ENCODE measurements at places on chromosomes 12 and 14.

DNA sequence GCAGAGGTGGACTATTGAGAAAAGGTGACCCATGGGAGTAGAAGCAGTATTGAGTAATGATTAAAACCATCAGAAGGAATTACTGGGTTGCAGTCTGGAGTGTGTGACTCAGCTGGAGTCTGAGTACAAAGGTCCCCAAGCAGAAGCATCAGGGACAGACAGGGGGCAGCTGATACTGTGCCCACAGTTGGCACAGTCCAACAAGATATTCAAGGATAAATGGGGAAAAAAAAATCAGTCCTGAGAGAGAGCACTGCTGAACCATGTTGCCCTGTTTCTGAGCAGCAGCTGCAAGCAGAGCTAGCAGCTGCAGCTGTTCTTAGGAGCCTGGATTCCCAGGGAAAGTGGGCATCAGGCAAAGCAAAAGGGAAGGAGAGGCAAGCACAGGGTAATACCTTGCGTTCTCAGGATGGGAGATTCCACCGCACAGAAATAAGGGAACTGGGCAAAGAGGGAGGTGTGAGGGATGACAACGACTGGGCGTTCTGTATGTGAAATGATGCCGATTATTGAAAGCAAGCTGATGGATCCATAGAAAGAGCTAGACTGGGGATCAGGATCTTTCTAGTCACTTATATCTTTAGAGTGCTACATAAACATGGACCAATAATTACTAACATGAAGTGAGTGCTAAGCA lies 17.7 kb downstream of the NEUROD4 start:
- no peak for DNase-seq

DNA sequence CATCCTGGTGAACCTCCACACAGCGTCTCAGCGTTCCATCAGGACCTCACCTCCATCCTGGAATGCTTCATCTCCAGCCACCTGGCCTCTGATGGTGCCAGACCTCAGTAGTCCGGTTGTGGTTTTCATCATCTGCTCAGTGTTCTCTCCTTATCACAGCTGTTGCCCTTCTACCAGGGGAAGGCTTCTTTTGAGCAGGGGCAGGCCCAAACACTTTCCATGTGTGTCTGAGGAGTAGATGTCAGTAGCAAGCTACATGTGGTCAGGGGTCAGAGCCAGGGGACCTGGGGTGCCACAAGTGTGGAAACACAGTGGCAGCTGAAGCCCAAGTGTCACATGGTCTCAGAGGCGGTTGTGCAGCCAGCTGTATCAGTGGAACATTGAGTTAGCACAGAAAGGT lies 30.2 kb upstream of the FGD4 start:
- no peak for DNase-seq

DNA sequence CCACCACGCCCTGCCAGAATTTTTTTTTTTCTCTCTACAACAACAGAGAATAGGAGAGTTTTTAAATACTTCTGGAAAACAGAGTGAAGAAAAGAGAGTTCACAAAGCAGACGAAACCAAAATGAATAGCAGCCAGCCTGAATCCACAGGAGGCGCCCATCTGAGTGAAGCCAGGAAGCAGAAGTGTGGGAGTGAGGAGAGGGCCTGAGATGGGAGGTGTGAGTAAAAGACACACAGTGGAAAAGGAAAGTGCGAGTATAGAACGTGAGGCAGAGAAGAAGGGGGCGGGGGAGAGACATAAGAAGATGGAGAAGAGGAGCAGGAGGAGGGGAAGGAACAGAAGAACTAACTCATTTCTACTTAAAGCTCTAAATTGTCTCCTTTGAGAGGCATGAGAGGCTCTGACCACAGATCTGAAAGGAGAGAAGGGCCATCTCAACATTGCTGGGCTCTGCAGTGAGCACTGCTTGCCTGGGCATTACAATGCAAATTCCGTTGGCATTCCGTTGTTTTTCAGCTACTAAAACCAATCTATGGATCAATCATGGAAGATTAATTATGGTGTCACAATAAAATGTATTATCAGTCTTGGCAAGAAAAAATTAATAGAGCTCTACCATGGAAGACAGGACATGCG lies 140.1 kb upstream of the CPSF6 start:
- no peak for DNase-seq

- DNase-seq, result no peak
These were observed 90.3 kb downstream of the IGF1 start for GRCh38 chr12:102390068-102390467.

DNA sequence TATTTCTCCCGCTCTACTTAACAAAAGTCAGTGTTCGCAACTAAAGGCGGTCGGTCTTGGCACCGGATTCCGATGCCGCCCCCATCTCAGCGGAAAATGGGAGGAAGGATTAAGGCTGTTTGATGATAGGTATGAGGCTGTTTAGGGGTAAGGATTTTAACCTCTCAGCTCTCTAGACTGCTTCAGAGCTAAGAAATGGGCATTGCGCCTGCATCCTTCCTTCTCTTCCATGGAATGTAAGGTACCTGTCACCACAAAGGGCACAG lies 1.4 kb downstream of the COCH start:
- no peak for DNase-seq

GRCh38 chr14:74562515-74563232 lies 49.4 kb downstream of the LTBP2 start:
- DNase-seq, result no peak

DNA sequence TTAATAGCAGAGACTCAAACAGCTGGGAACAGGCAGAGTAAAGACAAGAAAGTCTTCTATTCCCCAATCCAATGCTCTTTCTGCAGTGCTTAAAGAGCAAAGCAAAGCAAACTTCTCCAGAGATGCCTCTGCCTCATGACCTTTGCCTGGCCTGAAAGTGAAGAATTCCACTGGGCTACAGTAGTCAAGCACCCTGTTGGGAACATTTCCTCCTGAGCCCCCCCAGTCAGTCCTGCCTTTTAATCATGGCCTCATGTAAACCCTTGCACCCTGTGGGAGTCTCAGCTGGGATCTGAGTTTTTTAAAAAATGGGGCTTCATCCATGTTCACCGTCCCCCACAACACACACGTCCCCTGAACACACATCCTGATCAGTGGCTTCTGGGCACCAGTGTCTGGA lies 62.7 kb upstream of the TSPAN11 start:
- DNase-seq, result no peak

DNA sequence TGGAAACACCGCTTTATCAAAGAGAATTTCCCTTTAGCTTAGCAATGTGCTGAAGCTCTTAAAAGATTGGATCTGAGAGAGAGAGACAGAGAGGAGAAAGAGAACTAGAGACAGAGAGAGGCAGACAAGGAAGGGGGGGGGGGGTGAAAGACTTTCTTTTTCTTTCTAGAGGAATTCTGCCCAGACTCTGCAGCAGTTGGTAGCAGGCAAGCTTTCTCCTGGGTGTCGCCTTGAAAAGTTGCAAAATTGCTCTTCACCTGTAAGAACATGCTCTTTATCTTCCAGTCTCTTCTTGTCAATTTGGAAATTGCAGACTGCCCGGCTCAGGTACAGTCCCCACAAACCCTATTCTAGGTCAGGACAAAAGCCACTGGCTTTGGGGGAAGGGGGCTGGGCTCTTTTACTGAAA lies 2.9 kb upstream of the OTX2 start:
- DNase-seq, result no peak

- peak; percentile 16 for DNase-seq
These were observed 57.7 kb downstream of the ARF6 start for GRCh38 chr14:49950275-49951228.

- no peak for DNase-seq
These were observed 20.3 kb downstream of the HVCN1 start for GRCh38 chr12:110668480-110669192.

GRCh38 chr14:76589246-76589645 lies 172.0 kb upstream of the VASH1 start:
- no peak for DNase-seq

- no peak for DNase-seq
These were observed 271.6 kb downstream of the CACNA1C start for GRCh38 chr12:2324387-2324786.

GRCh38 chr14:70156592-70156991 lies 32.2 kb downstream of the SLC8A3 start:
- no peak for DNase-seq

DNA sequence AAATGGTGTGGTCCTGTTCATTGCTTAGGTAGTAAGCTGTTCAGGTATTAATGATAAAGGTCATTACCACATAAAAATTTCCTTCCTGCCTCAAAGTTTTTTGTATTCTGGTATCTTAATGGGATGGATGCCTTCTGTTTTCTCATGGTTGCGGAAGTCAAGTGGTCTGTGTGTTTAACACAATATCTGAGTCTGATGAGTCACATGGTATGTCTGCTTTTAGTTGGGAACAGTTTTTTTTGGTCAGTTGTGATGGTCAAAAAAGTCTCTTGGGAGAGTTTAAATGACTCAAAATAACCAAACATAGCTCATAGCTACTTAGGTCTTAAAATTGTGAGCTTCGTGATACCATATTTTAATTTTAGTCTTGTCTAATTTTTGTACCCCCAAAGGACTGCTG lies 40.7 kb downstream of the STK38L start:
- peak; percentile 38 for DNase-seq

DNA sequence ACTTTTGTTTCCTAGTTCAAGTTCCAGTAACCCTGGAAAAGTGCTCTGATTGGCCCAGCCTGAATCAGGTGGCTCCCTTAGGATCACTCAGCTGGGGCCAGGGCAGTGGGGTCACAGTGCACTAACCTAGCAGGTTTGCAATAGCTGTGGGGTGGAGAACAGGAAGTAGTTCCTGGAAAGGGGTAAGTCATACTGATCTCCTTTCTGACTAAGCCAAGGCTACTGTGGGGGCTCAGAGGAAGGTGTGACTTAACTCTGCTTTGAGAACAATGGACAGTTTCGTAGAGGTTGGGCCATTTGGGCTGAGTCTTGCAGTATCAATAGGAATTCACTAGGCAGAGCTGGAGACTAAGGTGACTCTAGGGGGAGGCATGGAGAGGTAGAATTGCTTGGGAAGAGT lies 89.4 kb downstream of the KIF26A start:
- DNase-seq, result no peak

- DNase-seq, result peak; percentile 87
These were observed 318.4 kb downstream of the RAD51B start for GRCh38 chr14:68137704-68138619.

DNA sequence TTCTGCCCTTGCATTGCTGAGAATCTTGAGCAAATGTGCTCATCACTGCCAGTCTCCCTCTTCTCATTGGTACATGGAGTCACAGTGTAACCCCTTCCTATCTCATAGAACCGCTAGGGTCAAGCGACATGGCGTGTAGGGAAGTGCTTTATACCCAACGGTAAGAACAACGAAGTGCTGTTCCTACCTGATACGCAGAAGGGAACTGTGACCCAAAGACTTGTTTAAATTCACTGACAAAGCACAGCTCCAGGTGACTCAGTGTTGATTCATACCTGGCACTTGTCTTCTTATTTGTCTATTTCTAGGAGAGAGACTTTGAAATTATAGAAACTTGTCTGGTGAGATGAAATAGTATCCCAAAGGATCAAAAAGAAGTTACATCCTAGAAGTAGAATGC lies 53.7 kb downstream of the FBXL14 start:
- DNase-seq, result no peak

- no peak for DNase-seq
These were observed 11.7 kb downstream of the RPS26 start for GRCh38 chr12:56053407-56053893.

DNA sequence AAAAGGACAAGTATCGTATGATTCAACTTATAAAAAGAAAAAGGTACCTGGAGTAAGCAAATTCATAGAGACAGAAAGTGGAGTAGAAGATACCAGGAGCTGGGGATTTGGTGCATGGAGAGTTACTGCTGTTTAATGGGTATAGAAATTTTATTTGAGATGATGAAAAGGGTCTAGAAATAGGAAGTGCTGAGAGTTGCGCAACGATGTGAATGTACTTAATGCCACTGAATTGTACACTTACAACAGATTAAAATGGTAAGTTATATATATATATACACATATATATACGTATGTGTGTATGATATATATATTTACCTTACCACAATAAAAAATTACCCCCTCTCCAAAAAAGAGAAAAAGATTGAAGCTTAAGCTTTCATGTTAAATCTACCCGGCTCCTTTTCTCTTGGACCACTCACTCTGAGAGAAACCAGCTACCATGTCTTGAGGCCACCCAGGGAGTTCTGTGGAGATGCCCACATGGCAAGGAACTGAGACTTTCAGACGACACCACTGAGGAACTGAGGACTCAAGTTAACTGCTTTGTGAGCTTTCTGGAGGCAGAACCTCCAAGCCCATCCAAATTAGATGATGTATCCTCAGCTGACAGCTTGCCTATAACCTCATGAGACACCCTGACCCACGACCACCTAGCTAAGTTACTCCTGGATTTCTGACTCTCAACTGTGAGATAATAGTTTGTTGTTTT lies 130.0 kb upstream of the BTG1 start:
- no peak for DNase-seq

DNA sequence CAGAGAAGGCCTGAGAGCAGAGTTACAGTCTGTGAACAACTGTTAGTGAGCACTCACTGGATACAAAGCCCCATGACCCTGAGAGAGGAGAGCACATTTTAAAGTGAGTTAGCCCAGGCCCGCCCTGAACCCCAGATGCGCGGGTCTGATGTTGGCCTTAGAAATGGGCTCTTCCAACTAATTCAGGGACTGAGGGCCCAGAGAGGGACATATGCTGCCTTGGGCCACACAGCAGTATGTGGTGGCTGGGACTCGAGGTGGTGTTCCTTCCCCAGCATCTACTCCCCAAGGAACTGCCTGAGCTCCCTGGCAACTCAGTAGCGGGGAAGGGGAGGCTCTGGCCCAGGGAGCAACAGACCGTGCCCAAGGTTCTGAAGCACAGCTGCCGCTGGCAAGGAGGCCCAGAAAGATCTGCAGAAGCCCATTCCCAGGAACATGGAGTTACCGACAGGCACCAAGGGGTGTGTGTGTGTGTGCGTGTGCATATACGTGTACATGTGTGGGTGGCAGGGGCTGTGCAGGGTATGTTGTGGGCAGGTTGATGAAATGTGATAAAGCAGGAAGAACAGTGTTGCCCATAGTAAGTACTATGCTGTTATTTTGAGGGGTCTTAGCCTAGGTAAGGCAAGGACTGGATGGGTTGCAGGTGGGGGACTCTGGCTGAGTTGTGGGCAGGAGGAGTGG lies 40.5 kb downstream of the KRT80 start:
- DNase-seq, result no peak

DNA sequence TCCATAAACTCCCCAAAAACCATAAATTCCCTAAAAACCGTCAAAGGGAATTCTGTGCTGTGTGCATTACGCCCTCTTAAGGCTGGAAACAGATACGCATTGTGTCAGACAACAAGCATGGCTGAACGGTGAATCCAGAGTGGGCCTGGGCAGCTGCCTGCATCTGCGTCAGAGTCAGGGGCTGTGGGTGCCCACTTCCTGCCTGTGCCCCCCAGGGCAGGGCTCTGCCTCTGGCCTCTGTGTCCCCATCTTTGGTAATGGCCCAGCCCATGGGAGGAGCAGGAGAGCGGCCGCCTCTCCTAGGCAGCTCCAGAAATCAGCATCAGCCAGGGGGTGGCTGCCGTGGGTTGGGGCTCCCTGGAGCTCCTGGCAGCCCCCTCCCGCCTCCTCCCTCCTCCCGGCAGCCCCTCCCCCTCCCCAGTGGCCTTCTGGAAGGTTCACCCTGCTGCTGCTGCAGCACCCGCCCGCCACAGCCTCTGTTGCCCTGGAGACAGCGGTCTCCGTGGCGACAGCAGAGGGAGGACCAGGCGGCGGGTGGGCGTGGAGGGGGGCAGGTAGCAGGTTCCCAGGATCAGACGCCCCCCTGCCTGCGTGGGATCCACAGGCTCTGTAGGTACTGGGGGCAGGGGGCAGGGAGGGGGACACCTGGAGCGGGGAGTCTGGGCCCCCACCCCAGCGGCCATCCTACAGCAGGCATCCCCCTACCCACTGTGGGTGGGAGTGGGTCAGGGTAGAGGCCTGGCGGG lies 5.9 kb downstream of the MMP17 start:
- peak; percentile 23 for DNase-seq

GRCh38 chr12:98606359-98606988 lies 13.0 kb downstream of the SLC25A3 start:
- DNase-seq, result no peak

- DNase-seq, result no peak
These were observed 389.8 kb downstream of the ETNK1 start for GRCh38 chr12:23014749-23015148.
